ENCODE measurements at places on chromosomes 11 and 22.

DNA sequence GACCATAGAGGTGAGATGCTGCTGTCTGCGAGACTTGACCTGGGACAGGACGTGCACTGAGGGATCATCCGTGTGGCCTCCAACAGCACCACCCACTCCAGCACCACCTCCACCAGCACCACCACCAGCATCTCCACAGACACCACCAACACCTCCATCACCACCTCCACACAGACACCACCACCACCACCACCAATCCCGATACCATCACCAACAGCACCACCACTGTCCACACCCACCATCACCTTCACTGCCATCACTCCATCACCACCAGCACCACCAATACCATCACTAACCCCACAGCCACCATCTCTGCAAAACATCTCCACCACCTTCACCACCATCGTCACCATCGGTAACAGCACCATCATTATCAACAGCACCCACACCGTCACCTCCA is 26.6 kb upstream of the SLC22A12 start:
- DNase-seq = no peak

DNA sequence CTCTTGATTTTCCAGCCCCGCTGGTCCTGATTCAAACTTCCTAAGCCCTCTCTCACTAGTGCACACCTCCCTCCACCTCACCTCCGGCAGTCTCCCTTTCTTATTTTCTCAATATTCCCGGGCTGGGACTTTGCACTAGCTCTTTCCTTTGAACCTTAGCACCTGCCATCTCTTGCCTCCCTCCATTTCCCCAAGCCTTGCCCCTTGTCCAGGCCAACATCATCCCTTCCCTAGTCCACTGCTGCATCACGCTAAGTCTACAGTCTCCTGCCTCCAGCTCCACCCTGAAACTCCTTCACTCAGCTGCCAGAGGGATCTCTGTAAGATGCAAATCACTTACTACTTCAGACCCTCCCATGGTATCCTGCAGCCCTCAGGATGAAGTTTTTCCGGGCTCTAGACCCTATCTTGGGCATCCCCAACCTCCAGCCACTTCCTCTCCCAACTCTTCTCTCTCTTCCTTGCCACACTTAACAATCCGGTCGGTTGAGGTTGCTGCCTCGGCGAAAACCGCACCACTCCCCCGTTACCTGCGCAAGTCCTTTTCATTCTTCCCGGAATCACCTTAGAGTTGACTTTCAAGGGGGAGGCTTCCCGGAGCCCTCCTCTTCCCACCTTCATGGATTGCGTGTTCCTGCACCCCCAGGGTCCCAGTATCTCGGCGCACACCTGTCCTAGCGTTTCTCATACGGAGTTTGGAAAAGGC is 42.7 kb downstream of the NECTIN1 start:
- DNase-seq = no peak

DNA sequence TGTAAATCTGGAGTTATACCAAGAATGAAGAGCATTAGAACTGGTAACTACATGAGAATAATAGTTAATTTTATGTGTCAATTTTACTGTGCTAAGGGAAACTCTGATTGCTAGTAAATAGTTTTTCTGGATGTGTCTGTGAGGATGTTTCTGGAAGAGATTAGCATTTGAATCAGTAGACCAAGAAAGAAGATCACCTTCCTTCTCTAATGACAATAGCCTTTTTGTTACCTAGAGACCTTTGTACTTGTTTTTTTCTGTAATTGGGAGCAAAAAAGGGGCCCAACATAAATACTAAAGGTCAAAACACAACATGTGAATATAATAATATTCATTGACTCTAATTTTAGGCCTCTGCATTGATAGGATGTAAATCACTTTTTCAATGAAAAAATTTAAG is 100.6 kb downstream of the DLG2 start:
- no peak for DNase-seq

DNA sequence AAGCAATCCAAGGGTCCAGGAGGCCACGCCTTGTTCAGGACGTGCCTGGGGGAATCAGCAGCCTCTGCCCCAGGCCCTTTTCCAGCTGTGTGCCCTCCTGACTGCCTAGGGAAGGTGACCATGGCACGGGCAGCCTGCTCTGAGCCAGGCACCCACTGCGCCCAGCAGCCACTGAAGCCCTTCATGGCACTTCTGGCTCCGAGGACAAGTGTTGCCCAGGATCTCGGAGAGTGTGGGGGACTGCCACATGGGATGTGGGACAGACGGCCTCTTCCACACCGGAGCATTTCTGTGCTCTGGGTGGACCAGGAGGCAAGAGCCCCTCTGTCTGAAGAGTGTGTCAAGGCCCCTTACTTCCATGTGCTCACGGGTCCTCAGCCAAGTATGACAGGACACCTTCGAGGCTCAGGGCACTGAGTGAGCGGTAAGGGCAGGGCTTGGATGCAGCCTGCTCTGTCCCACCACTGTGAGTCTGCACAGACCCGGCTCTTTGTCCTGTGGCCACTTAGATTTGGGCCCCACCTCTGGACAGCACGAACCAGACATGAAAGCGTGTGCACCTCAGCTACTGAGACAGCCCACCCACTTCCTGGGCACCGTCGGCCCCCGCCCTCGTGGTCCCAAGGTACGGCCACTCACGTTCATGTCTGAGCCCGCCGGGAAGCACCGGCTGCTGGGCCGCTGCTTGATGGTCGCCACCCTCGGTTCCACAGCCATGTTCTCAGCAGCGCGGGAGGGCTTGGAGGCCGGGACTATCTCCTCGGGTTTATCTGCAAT is 93.6 kb downstream of the CTTN start:
- no peak for DNase-seq

GRCh38 chr11:68141246-68142027 is 20.2 kb upstream of the CHKA start:
- no peak for DNase-seq

GRCh38 chr11:96147186-96147585 is 195.8 kb downstream of the MAML2 start:
- no peak for DNase-seq

DNA sequence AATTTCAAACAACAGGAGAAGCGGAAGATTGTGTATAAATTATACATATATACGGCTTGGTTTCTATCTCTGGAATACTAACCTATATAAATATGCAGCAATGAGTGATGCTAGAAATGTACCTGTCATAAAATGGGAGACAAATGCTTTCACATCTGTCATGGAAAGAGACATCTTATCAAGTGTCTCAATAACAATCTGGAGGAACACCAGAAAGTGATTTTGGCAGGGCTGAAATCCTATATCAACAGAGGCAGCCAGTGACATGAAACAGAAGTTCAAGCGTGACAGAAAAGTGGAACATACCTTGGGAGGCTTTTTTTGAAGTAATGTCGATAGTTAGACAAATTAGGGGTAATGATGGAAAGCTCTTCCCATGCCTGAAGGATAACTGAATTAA is 834.6 kb downstream of the JRKL start:
- no peak for DNase-seq

- no peak for DNase-seq
These were observed 31.3 kb upstream of the DRD2 start for GRCh38 chr11:113506461-113506860.

- no peak for DNase-seq
These were observed 1318.8 kb downstream of the TBC1D22A start for GRCh38 chr22:48081281-48081680.

- DNase-seq = no peak
These were observed 39.1 kb downstream of the SCUBE2 start for GRCh38 chr11:9052316-9052715.

GRCh38 chr11:19816817-19817216 is 104.2 kb downstream of the NAV2 start:
- DNase-seq = no peak

DNA sequence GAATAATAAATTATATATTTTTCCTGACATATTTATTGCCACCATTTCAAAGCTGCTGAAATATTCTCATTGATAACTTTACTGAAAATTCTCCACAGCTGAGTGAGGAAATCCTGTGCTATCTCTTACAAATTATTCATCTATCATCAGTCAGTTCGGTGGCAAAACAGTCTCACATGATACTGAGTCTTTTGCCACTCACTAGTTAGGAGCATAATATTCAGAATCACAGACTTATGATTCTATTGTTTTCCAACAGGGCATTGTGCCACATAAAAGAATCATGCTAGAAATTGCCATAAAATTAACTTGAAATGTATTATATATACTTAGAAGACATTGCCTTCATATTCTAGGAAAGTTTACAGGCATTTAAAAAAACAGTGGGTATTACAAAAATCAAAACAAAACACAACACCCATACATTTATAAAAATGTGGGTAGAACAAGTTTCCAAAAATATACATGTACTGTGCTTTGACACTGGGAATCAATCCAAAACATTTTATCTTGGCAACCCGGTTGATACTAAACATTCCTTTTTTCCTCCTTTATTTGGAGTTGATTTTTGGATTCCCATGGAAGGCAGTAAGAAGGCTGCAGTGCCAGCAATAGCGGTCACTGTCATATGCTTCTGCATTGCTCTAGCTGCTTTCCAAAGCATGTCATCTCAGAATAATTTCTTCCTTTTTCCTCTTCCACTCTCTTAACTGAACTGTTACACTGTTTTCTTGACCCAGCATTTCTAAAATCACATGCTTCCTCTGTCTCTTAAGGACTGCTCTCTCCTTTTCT is 42.5 kb downstream of the ATG16L2 start:
- DNase-seq = no peak

DNA sequence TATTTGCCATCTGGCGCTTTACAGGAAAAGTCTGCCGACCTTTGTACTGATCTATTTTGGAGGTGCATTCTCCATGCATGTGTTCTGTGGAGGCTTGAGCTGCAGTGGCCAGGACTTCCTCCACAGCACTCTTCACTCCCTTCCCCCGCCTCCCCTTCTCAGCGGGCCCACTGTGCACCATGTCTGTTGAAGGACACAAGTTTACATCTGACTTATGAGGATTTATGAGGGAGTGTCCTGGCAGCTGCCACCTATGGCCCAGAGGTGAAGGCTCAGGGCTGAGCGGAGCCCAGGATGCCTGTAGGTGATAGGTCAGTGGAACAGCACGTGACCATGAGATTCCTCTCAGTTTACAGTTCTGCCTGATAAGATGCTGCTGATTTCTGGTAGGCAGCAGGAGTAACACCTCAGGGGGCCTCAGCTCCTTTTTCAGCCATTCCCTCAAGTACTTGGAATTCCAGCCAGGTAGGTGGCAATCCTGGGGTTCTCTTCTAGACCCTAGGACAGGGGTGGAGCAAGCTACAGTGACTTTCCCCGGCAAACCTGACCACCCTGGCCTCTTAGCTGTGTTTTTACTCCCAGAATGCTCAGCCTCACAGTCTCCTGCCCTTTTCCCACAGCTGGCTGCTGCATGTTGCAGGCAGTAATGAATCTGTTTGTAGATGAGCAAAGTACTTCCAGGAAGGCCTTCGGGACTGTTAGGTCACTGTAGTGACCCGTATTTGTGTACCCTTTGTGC is 59.9 kb downstream of the PPFIBP2 start:
- no peak for DNase-seq

GRCh38 chr11:95507794-95508193 is 276.8 kb upstream of the SESN3 start:
- no peak for DNase-seq

DNA sequence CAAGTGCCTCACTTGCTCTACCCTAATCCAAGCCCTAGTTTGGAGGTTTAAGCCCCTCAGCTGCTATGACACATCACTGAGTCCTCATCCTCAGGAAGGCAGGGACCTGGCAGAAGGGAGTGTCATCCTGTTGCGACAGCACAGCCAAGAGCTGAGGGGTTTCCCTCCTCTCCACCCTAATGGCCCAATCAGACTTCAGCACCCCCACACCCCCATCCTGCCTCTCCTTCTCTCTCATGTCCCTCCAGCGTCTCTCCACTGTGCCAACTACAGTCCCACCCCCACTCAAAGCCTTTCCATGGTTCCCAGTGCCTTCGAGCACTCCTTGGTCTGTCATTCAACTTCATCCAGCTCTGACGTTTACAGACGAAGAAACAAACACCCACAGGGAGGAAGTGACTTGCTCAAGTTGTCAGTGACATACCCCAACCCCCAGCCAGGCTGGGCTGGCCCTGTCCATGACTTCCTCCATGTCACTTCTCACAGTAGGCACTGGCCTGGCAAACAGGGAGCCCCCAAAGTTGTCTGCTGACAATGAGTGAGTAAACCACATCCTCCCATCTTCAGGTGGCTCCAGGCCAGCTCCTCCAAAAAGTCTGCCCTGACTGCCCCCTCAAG is 15.6 kb downstream of the ARAP1 start:
- DNase-seq = no peak

DNA sequence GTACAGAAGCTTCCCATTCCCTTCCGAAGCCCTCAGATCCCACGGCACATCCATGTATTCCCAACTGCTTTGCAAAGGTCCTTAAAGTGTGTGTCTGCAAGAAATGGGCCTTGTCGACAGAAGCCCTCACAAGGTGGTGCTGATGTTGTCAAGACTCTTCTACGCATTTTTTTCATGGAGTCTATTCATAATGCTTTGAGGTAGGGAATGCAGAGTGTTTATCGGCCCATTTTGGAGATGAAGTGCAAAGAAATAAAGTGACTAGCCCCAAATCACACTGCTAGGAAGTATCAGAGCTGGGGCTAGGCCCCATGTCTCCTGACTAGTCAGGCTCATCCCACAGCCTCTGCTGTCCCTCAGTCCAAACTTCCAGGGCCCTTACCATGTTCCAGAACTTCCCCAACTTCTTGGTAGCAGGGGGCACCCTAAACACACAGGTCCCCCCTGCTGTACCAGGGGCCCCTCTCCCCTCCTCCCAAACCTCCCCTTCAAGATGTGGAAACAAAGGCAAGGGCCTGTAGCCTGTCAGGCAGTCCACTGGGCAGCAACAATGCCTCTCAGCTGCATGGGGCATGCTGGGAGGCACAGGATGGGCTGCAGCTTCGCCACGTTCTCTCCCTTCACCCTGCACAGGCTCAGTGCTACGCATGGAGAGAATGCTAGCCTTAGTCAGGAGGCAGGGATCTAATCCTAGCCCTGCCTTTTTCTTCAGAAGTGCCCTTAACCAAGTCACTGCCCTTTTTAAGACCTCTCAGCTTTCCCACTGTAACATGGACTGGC is 7.8 kb downstream of the IL18BP start:
- no peak for DNase-seq

DNA sequence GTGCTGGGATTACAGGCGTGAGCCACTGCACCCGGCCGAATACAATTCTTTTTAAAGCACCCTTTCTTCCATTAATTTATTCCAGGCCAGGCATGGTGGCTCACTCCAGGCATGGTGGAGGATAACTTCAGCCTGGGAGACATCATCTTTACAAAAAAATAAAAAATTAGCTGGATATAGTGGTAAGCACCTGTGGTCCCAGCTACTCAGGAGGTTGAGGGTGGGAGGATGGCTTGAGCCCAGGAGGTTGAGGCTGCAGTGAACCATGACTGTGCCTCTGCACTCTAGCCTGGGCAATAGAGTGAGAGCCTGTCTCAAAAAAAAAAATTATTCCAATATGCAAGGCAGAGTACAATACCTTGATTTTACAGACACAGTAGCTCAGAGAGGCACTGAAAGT is 11.4 kb downstream of the TAGLN start:
- no peak for DNase-seq

All from stromal cell of bone marrow (primary cell).